Calu3 (cell line): ENCODE measurements at places on chromosomes 7 and 10. TPM values are rescaled to one million over a fixed set of nuclear protein-coding genes. Genes with fewer than 3 reads are reported as not detected.
A peak's percentile ranks its signal among the peaks of the same experiment; 100 is the strongest.

GRCh38 chr7:84142726-84143125 lies 51.9 kb downstream of the SEMA3A start:
- DNase-seq = no peak

SPOCK2 gene
- 162 and 205 TPM in 2 replicates for total RNA-seq

NUTM2B gene
- 0.76 and 0.78 TPM in 2 replicates for total RNA-seq

DNA sequence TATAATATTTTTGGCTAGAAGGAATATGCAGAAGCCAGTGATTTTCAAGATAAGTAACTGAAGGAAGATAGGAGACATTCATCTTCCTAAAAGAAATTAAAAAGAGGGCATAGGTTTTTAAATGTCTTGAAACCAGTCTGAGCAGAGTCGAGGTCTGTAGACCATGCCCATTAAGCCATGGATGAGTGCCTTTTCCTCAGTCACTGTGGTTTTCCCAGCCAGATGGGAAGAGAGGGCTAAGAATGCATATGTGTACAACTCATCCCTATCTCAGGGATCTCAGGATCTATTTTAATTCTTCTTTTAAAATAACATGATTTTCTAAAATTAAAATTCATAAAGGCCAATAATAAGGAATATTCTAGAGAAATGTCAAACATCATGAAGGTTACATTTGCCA lies 112.8 kb downstream of the PPP1R3A start:
- no peak for DNase-seq

DNA sequence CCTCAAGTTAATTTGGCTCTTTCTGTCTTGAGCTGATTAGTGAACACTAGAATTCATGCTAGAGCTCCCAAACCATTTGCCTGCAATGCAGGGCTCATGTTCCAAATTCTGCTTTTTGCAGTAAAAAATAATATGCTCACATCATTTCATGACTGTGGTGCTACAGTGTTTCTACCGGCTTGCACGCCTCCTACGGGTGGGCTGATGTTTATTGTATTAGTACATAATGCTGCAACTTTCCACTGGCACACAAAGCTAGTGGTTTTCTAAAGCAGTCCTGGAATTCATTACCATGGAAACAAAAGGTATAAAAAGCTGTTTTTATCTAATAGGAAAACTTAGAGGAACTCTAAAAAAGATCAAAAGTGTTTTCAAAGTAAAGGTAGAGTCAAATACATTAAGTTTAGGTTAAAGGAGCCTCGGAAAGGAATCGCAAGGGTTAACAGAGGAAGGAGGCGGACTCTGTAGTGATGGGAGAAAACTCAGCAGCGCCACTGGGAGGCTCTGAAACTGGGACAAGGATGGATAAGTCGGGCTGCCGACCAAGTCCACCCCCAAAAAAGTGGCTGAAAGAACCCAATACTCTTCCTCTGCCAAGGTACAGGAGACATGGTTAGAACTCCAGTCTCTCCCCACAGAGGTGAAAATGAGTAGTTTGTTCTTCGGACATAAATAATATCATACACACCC lies 25.9 kb downstream of the GRM8 start:
- no peak for DNase-seq

DNA sequence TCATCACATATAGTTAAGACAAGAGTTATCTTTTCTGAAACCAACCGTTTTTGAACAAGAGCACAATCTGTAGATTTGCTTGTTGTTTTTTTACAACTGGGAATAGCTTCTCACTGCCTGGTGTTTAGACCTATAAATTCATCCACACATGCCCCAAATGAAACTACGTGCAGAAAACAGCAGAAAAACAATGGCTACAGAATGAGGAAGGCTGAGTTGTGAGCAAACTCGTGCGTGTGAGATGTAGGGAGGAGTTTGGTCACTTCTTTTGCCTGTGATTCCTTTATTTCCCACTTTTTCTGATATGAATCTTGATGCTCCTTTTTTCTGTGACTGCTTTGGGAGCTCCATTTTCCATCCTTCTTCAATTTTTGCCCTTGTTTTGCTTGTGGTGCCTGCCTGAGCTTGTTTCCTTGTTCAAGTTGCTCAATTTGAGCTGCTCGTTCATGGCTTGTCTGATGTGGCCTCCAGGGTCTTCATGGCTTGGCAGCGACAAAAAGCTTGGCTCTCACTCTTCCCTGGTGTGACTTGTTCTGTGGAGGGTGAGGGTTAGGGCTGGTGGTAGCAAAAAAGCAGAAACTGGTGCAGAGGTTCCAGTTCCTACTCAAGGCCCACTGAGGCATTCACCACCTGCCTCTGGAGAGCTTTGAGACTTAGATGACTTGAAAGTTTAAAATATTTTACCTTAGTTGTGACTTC lies 76.9 kb downstream of the ZNF365 start:
- DNase-seq = no peak

NKX1-2 gene
- not detected in 2 replicates for total RNA-seq

GRCh38 chr7:138126928-138127327 lies 50.7 kb downstream of the AKR1D1 start:
- no peak for DNase-seq

DNA sequence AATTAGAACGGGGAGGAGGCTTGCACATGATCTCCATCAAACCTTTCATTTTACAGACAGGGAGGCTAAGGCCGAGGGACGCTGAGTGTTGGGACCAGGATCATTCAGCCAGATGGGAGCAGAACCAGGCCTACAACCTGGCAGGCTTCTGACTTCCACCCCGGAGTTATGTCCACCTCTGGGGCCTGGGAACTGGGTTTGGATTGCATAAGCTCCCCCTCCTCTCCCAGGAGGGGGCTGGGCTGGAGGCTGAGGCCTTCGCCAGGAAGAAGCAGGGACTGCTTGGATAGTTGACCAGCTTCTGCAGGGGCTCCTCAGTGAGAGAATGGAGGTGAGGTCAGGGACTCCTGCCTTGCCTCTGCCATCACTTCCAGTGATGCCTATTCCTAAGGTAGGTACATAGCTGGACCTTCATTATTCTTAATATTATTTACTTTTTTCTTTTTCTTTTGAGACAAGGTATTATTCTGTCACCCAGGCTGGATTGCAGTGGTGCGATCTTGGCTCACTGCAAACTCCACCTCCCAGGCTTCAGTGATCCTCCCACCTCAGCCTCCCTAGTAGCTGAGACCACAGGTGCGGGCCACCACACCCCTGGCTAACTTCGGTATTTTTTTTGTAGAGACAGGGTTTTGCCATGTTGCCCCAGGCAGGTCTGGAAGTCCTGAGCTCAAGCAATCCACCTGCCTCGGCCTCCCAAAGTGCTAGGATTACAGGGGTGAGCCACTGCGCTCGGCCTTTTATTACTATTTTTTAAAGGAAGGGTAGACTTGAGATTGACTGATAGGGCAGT lies 1.3 kb downstream of the SNX10 start:
- no peak for DNase-seq

HKDC1 gene
- 112 and 113 TPM in 2 replicates for total RNA-seq

DNA sequence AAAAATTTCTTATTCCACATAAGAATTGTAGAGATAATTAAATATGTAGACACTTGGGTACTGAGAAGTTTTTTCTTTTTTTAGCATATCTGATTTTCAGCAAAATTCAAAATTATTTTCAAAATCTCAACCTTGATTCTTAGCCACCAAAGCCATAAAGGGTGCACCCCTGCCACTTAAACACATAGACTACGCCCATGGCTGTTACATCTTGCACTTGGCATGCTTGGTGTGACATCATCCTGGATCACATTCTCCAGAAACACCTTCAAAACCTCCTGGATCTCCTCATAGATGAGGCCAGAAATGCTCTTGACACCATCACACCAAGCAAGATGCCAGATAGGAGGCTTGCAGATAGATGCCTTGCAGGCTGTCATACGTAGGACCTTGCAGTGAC lies 89.1 kb upstream of the KLF14 start:
- DNase-seq = no peak

DNA sequence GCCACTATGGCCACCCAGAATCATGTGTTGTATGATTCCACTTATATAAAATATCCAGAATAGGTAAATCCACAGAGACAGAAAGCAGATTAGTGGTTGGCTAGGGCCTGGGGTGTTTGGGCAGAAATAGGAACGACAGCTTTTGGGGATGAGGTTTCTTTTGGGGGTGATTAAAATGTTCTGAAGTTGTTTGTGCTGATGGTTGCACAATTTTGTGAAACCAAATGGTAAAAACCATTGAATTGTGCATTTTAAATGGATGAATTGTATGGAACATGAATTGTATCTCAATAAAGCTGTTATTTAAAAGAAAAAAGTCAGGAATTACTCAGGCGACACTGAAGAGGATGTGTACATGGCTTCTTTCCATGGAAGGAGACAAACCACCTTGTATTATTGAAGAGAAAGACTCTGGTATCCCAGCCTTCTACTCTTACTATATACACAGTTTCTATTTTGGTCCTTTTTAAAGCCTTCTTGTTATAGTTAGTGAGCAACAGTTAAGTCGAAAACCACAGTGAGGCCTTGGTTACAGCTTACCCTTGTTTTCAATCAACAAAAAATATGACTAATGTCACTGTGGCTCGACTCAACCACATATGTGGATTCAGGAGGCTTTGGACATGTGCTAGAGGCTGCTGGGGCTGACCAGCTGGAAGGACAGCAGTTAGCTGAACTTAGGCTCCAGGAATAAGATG lies 57.1 kb upstream of the KMT2E start:
- DNase-seq = no peak

DNA sequence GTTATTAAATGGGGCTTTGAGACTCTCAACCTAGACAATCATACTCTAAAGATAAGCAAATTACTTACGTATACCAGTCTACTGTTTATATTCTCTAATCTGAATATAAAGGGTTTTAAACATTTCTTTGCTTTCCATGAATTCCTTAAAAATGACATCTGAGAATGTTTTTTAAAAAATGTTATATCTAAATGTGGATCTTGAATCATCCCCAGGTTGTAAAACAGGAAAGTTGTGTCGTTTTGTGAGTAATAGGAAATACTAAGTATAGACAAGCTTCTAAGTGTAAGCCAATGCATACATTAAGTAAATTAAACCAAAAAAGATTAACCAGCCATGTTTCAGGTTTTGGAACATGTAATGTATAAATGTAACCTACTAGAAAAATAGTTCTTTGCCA lies 26.8 kb downstream of the ADD3 start:
- no peak for DNase-seq

- DNase-seq = no peak
These were observed 475.5 kb downstream of the RPS24 start for GRCh38 chr10:78508955-78509748.

GRCh38 chr10:47311193-47311931 lies 10.9 kb upstream of the GDF2 start:
- peak; percentile 67 for DNase-seq

DNA sequence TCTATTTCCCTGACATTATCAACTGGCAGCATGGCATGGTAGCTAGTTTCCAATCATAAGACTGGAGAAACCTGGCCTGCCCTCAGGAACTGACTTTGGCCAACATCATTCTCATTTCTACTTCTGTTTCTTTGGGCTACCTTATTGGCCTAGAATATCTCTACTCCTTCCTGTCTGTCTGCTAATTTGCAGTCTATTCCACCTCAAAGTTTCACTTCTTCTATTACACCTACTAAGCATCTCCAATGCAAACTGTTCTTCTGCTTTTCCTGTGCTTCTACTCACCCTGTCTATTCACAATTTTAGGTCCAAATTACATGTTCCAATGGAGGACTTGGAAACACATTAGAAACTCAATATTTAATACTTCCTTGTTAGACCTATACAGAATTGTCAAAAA lies 65.6 kb downstream of the ZNF503 start:
- DNase-seq = no peak

NME8 gene
- total RNA-seq = not detected in 2 replicates

DNA sequence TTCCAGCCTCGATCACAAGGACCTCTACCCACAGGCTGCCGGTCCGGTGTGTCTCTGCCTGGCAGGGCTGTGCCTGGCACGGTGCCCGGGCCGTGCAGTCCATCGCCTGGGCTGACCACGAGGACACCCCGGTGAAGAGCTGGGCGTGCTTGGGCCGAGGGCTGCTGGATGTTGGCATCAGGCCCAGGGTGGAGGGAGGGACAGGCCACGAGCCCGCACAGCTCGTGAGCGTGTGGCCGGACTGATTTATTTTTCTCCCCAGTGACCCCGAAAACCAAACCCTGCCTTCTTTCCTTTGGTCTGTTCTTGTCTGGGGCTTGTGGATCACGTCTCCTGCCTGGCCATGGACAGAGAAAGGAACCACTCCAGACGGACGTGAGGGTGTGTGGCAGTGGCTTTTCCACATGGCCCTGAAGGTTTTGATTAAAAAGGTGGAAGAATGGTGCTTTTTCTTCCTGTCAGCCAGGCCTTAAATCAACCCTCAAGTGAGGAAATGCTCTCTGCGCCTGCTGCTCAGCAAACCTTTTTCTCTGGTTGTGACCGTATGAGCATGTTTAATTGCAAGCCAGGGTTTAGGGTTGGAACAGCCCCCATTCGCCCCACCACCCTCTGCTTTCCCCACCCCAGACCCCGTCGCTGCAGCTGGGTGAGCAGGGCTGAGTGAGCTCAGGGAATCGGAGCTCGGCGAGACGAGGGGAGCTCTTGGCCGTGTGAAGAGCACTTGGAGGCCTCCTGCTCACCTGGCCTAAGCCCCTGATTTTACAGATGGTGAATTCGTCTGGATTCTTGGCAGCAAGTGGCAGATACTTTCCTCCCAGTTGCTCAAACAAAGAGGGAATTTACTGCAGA lies 130.1 kb downstream of the RGS10 start:
- DNase-seq = peak; percentile 16

DNA sequence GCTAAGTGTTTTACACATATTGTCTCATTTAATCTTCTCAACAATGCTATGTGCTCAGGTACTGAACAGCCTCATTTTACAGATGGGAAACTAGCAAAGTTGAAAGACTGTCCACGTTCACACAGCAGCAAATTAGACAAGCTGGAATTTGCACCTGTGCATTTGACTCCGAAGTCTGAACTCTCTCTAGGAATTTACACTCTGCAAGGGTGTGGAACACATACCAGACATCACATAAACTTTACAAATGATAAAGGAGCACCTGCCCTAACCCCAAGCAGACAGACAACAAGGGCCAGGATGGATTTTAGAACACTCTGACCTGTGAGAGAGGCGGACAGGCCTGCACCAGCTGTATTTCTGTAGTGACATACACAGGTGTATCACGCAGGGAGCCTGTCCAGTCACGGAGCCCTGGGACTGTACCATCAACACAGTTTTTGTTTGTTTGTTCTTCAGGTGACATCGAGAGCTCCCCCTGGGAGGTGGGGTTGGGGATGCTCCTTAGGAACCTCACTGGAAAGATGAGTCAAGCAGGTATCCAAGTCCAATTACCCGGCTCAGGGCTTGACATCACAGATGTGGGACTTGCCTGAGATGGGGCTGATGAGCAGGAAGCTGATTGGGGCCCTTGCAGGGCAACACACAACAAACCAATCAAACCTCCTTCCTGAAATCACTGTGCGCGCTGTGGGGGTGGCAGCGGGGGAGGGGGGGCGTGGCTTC lies 31.0 kb downstream of the MKI67 start:
- no peak for DNase-seq

DLX5 gene
- not detected in 2 replicates for total RNA-seq

GRCh38 chr7:13032576-13032975 lies 345.1 kb downstream of the ARL4A start:
- no peak for DNase-seq

BTRC gene
- 7.9 and 10.8 TPM in 2 replicates for total RNA-seq

GPR26 gene
- not detected in 2 replicates for total RNA-seq

DNA sequence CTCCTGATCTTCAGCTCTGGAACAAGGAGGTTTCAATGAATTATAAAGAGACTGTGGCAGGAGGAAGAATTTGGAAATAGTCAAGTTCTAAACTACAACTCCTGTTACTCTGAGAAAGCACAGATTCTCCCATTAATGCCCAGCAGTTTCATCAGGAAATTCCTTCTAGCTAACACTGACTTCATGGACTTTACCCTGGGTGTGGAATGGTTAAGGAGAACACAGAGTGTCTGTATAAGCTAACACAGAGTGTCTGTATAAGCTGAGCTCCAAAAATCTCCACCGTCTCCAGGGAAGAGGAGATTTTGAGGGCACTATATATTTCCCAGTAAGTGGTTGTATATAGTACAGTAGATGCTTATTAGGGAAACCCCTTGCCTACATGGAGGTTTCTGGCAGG lies 675.5 kb downstream of the XPNPEP1 start:
- no peak for DNase-seq

RSPH10B2 gene
- 0.29 and 0.71 TPM in 2 replicates for total RNA-seq
